Lower lobe of right lung (tissue), 2 donors: ENCODE measurements at places on chromosomes 12 and 14. TPM values are rescaled to one million over a fixed set of nuclear protein-coding genes. Genes with fewer than 3 reads are reported as not detected.

DNA sequence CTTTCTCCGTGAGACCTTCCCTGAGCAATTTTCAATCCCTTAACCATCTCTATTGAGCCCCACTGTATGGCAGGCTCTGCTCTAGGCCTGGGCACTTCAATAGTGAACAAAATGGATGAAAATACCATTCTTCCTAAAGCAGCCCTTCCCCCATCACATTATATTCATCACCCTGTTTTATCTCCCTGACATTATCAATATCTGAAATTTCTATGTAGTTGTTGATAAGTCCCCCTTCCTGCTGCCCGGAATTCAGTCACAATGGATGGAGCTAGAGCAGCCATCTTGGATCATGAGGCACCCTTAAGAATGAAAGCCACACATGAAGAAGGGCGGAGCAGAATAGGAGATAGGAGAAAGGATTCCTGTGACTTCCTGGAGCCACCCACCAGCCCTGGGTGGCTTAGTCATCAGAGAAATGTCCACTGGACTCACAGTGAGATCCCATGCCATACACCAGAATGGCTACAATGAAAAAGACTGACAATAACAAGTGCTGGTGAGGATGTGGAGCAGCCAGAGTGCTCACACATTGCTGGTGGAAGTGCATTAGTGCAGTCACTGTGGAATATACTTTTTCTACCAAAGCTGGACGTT lies 33.9 kb downstream of the SCARB1 start:
- DNase-seq = no peak

- DNase-seq = no peak
Observed at GRCh38 chr12:85466890-85467289, 186.9 kb downstream of the ALX1 start.

GRCh38 chr12:52234223-52234810 lies 1.3 kb downstream of the KRT7 start:
- DNase-seq = no peak

DNA sequence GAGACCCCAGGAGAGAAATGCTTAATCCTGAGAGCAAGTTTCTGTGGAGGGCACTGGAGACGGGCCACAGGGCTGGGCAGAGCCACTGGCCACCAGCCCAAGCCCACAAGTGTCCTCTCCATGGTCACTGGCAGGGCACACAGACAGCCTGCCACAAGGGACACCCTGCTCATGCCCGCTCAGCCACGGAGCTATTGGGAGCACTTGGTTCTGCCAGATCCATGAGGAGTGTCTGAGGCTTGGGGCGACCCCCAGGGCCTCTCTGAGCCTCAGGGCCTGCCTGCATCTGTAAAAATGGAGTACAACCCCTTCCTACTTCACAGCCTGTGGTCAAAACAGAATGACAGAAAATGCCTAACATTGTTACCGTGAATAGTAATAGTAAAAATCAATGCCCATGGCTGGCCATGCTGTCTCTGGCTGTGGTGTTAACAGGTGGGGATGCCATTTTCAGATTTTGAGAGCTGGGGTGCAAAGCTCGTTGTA lies 3.2 kb downstream of the PGF start:
- DNase-seq = no peak

Gene HCAR3
- total RNA-seq = 6.9 TPM

- DNase-seq = no peak
Observed at GRCh38 chr14:74429221-74429691, 3.2 kb upstream of the SYNDIG1L start.

DNA sequence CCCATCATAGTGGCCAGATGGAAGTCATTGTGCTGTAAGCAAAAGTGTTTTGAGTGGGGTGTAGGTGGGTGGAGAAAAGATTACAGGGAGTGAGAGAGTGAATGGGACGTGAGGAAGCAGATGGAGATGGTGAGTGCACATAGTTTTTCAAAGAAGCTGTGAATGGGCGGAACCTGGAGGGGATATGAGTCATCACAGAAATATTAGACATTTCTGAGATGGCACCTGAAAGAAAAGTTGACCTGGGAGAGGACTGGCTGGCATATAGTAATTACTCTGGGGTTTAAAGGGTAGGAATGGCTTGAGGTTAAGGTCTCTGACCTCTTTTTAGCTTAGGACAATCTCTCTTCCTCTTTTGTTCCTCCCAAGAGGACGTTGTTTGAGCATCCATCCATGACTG lies 50.5 kb downstream of the ANO4 start:
- DNase-seq = no peak

DNA sequence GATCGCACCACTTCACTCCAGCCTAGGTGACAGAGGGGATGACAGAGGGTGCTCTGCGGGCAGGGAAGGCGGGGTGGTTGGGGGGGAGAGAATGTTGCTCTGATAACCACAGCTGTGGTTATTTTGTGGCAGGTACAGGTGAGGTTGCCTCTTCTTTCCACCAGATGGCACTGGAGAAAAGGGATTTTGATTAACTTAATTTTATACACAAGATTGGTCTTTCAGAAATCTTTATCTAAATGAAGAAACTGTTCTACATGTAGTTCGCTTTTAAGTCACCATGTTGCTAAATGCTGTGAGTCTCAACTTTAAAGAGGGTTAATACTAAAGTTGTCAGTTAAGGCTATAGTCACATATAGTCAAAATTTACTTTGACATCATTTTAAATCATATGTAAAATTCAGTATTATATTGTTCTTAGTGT lies 25.7 kb downstream of the FGF23 start:
- no peak for DNase-seq

DNA sequence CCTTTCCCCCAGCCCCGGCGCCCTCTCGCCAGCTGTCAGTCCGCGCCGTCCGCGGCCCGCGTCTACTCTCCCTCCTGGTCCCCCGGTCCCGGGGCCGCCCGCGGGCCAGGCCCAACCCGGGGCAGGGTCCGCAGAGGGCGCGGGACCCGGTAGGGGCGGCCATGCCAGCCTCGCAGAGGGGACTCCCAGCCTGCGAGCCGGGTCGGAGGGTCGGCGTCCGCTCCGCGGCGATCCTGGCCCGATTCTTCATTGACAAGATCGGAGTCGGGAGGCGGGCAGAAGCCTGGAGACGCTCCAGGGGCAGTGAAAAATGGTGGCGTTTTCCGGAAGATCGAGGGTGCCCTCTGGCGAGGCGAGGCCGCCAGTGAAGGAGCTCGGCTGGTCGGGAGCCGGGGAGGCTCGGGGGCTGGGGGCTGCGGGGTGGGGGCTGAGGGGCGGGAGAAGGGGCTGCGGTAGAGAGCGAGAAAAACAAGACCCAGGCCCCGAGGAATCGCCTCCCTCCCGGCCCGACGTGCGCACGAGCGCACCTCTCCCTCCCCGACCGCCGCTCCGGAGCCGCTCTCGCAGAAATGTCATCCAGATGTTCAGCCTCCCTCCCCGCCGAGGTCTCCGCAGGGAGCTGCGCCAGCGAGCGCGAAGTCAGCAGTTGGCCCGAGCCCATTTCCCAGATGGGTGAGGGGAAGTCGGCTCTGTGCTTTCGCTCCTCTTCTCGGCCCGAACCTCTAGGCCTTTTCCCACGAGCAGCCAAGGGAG lies 647 bp upstream of the TGFB3 start:
- peak; percentile 86 for DNase-seq

Gene AVPR1A
- total RNA-seq = 2.2 TPM

DNA sequence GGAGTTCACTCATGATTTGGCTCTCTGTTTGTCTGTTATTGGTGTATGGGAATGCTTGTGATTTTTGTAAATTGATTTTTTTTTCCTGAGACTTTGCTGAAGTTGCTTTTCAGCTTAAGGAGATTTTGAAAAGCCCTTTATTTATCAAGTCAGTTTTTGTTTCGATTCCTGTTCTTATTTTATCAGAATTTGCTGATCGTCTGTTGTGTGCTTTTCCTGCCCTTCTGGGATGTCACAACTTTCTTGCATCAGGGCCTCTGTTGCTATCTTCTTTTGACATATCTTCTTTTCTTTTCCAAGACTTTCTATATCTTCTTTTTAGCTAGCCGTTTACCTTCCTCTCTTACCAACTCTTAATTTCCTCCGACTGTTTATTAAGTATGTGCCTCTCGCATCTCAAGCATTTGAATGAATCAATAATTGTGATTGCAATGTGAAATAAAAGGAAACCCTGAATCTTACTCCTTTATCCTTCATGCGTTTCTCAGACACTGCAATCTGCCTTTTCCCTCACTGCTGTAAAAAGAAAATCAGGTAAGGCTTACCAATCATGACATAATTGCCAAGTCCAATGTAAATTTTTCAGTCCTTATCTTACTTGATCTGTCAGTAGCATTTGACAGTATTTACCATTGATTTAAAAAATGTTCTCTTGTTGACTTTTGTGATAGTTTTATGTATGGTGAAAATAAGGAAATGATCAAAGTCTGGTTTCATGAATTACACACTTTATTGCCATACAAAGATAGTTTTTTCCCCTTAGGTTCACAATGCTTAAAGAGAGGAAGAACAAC lies 53.0 kb downstream of the ETNK1 start:
- DNase-seq = no peak

- no peak for DNase-seq
Observed at GRCh38 chr12:113990250-113991223, 24.4 kb upstream of the RBM19 start.

Gene BCL2L2
- total RNA-seq = 43.9 TPM

DNA sequence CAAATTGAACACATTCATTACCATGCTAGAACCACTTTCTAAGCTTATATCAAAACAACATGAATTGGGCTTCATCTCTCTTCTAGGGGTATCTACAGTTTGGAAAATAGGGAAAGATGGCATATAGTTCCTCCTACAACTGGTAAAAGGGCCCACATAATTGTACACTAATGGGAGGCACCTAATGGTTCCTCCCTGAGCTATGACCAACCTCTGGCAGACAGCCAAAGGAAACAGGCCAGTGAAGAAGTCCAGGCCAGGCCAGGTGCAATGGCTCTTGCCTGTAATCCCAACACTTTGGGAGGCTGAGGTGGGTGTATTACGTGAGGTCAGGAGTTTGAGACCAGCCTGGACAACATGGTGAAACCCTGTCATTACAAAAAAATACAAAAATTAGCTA lies 23.2 kb upstream of the APOF start:
- DNase-seq = no peak

DNA sequence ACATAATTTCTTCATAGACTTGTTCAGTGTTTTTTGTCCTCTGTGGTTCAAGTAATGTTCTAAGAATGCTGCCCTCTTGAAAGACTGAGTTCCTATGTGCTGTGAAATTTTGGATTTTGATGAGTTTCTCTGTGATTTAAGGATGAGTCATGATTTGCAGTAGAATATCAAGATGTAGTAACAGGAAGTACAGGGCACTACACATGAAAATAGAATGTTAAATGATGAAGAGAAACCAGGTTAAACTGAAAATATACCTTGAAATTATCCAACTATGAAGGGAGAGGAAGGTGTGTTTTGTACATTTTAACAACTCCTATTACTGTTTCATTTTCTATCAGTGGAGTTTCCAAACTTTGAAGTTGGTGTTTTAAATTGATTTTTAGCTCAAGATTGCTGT lies 4.8 kb downstream of the ELK3 start:
- no peak for DNase-seq

- no peak for DNase-seq
Observed at GRCh38 chr14:51704545-51704944, 52.8 kb downstream of the FRMD6 start.

DNA sequence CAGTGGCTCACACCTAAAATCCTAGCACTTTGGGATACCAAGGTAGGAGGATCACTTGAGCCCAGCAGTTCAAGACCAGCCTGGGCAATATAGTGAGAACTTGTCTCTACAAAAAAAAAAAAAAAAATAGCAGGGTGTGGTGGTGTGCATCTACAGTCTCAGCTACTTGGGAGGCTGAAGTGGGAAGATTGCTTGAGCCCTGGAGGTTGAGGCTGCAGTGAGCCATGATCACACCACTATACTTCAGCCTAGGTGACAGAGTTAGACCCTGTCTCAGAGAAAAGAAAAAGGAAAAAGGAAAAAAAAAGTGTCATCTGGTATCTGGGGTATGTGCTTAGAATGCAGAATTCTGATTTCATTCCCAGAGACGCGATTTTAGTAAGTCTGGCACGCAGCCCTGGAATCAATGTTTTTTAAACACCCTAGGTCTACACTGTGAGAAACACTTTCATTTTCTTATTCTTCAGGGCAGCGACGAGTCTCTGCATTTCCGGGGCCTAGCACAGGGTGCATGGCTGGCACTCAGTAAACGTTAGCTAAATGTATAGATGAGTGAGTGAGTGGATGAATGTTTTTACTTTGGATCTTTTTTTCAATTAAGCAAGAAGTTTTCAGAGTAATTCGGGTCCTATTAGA lies 243.8 kb upstream of the PWP1 start:
- DNase-seq = no peak

GRCh38 chr12:25252946-25253345 lies 2.2 kb upstream of the KRAS start:
- DNase-seq = no peak

DNA sequence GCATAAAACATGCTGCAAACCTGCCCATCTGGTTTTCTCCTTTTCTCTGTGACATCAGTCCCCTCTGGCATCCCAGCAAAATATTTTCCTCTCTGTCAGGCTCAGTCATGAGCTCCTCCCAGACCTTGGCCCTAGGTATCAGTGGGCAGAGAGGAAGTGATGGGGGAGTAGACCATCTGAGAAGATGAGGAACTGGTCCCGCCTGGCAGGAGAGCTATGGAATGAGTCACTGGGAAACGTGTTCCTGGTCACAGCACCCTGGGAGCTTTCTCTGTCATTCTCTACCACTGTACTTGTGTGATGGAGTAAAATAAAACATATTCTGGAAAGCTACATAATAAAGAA lies 5.0 kb upstream of the SRSF9 start:
- DNase-seq = no peak

- DNase-seq = no peak
Observed at GRCh38 chr14:39722547-39723273, 290.5 kb upstream of the FBXO33 start.

DNA sequence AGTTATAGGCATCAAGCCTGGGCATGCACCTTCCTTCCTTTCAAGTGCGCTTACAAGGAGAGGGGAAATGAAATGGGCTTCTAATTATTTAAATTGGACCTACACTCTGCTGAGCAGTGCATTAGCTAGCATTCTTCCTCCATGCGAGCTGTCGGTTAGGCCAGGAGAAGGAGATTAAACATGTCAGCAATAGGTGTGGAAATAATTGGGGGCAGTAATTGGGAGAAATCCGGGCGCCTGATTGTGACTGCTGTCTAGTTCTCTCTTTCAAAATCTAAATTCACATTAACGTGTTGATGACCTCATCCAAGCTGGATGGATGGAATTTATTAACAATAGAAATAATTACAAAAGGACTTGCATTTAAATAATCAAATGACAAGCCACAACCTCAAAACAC lies 86.2 kb upstream of the SEL1L start:
- no peak for DNase-seq

GRCh38 chr12:52534482-52534881 lies 14.3 kb upstream of the KRT5 start:
- no peak for DNase-seq

DNA sequence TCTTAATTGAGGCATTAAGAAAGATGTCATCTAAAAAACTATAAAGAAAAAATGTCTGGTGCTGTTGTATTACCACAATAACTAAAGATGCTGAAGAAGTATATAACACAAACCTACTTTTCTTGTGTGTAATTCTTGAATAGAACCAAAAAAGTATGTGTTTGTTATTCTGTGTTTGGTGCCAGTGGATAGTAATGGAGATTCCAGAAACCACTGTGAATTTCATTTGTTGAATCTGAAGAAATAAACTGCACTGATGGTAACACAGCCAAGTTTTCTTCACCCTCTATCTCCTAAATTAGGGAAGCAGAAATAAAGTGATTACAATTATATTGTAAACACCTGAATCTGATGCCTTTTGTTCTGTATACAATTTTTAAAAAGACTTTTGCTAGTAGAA lies 13.1 kb upstream of the KERA start:
- DNase-seq = no peak

Gene FMNL3
- 36.1 TPM for total RNA-seq

Gene CLEC4D
- total RNA-seq = 1.4 TPM
